Dermis blood vessel endothelial cell (primary cell): ENCODE measurements at places on chromosomes 1 and 21. TPM values are rescaled to one million over a fixed set of nuclear protein-coding genes. Genes with fewer than 3 reads are reported as not detected.

CA14 gene
- not detected in 2 replicates for total RNA-seq

SLAMF1 gene
- not detected in 2 replicates for total RNA-seq

CD55 gene
- 87.5 and 130 TPM in 2 replicates for total RNA-seq

CDKN2C gene
- 10.0 and 18.5 TPM in 2 replicates for total RNA-seq

RAP1GAP gene
- under 0.01 and 0.05 TPM in 2 replicates for total RNA-seq

MNDA gene
- not detected in 2 replicates for total RNA-seq

TEDDM1 gene
- not detected in 2 replicates for total RNA-seq

RAB7B gene
- total RNA-seq, result not detected in 2 replicates

SPRR1B gene
- total RNA-seq, result not detected in 2 replicates

GPATCH3 gene
- total RNA-seq, result 10.7 and 11.2 TPM in 2 replicates

CCDC181 gene
- not detected in 2 replicates for total RNA-seq

DNA sequence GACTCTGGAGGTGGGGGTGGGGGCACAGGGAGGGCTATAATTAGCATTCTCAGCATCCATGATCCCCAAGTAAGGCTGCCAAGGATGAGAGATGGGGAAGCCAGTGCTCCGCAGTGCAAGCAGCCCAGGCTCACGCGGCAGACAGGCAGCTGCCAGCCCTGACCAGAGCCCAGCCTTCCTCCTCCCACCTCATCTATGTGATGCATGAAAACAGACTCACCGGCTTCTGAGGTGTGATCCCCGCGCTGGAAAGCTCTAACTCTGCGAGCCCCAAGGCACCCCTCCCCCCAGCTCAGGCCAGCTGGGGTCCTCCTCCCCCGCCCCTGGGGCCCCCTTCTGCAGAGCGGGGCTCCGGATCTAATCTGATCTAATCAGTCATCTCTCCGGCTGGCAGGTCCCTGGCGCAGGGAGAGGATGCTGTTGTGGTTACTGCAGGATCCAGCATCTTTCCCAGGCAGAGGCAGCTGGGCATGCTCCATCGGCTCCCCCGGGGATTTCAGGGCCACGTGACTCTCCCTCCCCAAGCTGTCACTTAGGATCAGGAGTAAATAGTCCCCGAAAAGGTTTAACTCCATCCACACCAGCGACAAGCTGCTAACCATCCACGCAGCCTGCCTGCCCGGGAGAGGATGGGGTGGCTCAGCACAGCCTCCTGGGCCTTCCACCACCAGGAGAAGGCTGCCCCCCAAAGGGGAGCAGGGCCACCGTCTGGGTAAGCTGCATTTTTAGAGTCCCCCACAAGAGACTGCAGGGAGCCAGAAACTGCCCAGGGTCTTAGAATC, at the start of gene PLEKHA6:
PLEKHA6 (minus strand) TSS at position 456 of the 782 bp plus-strand sequence. CDS start 86,202 bp downstream, outside the sequence.
- DNase-seq, result peak; percentile 29

GRCh38 chr1:234768171-234768568, 158.2 kb upstream of the IRF2BP2 start:
- DNase-seq, result no peak

GRCh38 chr1:226482975-226483700, 65.4 kb upstream of the STUM start:
- DNase-seq, result no peak

DNA sequence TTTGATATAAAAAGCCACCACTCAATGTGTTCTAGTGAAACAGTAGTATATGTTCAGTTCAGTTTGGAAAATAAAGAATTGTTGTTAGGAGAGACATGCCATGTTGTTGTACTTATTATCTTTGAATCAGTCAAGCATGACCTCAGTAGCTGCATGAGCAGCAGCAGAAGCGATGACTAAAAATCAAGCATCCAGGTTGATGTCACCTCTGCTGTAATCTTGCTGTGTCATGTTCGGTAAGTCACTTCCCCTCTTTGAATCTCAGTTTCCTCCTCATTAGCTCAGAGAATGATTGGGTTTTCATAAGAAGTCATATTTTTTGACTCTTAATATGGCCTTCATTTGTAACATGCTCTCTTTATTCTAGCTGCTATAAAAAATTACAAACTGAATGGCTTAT, 428.4 kb upstream of the B3GALT2 start:
- DNase-seq, result peak; percentile 79

DNA sequence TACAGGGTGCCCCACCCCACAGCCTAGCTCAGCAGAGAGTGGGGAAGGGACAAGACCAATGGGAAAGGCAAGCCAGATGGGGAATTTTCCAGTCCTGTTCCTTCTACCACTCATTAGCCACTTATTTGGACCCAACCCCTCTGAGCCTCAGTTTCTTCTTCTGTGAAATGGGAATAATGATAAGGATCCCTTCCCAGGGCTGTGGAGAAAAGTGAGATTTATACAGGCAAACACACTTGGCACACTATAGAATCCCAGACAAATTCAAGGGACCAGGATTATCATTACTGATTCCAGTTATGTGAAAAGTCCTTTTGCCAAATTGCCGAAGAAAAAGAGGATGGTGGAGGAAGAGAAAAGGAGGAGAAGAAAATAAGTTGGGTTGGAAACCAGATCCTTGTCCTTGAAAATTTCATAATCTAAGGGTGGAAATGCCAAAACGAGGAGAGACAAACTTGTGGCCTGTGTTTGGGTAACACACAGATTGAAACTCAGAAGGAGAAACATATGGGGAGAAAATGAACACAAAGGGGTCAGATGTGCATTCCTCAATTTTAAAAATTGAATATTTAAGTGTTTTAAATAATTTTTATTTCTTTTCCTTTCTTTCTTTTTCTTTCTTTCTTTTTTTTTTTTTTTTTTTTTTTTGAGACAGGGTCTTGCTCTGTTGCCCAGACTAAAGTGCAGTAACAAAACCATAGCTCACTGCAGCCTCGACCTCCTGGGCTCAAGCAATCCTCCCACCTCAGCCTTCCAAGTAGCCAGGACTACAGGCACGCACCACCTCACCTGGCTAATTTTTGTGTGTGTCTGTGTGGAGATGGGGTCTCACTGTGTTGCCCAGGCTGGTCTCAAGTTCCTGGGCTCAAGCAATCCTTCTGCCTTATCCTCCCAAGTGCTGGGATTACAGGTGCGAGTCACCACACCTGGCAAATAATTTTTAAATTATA, 9.6 kb downstream of the CAPN2 start:
- DNase-seq, result no peak

DNA sequence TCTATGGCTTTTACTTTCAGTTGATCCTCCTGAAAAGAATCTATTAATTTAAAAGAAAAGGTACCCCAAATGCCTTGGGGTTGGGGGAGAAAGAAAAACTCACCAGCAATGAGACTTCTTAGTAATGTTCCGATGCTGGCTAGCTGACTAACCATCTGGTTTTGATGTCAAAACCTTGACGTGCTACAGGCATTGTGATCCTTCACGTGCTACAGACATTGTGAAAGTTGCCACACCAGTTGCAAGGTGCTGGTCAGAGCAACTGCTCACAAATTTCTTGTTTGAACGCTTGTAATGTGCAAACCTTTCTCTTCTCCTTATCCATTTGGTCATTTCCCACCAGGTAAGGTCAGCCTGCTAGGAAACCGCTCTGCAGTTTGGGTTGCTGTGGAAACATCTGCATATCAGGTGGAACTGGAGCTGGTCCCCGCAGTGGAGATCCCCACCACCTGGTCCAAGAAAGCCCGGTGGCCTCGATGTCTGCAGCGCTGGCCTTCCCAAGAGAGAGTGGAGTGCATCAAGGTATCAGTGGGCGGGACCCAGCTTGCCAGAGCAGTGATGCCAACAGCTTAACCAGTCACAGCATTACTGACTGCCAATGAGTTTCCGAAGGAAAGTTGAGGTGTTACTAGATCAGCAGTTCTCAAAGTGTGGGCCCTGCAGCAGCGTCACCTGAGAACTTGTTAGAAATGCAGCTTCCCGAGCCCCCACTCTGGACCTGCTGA, 16.1 kb downstream of the MAB21L3 start:
- no peak for DNase-seq

GRCh38 chr1:175794586-175794985, 51.2 kb upstream of the TNR start:
- no peak for DNase-seq

DNA sequence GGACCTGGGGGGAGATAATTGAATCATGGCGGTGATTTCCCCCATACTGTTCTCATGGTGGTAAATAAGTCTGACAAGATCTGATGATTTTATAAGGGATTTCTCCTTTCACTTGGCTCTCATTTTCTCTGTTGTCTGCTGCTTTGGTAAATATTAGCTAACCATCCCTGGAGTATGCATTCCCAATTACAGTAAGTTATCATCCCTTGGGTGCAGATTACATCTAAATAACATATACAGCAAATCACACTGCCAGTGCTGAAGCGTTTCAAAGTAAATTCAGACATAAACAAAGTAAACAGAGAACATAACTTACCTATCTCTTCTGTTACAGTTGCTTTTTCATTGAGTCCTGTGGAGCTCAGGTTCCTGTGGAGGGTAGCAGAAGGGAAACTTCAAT, 38.6 kb upstream of the IGSF3 start:
- no peak for DNase-seq

DNA sequence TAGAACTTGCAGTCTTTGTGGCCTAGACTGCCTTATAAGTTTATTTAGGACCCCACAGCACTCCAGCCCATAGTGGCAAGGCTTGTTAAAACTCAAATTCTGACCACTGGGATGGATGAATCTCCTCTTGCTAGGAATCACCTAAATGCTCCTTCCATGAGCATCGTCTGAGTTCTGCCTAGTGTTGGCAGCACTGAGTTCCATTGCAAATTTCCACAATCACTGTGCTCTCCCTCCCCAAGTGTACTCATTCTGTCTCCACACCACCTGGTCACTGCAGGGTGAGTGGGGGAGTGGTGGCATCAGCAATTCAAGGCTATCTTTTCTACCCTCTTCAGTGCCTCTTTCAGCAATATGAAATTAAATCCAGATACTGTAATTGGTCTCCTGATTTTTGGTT, 46.7 kb upstream of the PTBP2 start:
- no peak for DNase-seq

DNA sequence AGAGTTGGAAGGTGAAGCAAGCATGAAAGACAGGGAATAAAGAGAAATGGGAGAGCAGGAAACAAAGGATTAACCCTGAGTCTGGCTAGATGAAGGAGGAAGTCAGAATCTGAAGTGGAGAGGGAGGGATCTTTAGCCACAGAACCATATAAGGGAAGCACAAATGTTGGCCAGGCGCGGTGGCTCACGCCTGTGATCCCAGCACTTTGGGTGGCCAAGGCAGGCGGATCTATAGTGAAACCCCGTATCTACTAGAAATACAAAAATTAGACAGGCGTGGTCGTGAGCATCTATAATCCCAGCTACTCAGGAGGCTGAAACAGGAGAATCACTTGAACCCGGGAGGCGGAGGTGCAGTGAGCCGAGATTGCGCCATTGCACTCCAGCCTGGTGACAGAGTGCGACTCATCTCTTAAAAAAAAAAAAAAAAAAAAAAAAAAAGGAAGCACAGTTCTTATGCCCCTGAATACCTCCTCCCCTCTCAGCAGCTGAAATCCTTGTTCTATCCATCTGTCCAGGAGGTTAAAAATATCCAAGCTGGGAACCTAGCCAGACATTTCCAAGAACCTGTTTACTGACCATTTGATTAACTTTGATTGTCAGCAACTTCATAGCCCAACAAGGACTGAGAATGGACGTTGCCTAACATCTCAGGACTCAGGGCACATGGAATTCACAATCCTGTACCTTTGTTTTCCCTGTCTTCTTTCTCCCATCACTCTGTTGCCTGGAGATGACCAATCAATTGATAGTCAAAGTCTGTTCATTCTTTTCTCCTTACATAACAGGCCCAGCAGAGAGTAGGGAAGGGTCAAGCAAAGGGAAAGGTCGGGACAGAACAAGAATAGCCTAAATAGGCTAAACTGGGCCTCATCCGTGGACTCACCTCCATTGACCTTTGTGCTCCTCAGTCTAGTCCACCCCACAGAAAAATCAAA, 10.6 kb downstream of the TXNIP start:
- DNase-seq, result peak; percentile 40

GRCh38 chr21:18350216-18350615, 53.4 kb downstream of the TMPRSS15 start:
- no peak for DNase-seq

GRCh38 chr1:63157085-63157484, 165.3 kb upstream of the FOXD3 start:
- no peak for DNase-seq

- no peak for DNase-seq
Measured at GRCh38 chr1:187037973-187038553, 209.3 kb downstream of the PLA2G4A start.

DNA sequence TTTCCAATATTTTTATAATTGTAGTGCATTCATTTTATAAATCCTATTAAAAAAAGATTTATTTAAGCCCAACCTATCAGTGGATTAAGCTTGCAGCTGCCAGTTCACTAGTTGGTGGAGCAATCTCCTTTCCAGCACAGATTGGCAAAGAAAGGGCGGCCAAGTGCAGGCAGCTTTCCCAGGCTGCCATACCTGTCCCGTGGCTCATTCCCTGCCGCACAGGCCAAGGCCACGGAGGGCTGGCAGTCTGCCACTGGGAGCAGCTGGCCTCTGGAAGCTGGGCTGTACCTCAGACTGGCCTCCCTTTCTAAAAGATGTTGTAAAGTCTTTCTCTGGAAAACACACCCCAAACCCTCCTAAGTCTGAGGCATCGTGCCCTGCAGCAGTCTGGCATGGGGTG, 74.2 kb downstream of the SIM2 start:
- peak; percentile 52 for DNase-seq

DNA sequence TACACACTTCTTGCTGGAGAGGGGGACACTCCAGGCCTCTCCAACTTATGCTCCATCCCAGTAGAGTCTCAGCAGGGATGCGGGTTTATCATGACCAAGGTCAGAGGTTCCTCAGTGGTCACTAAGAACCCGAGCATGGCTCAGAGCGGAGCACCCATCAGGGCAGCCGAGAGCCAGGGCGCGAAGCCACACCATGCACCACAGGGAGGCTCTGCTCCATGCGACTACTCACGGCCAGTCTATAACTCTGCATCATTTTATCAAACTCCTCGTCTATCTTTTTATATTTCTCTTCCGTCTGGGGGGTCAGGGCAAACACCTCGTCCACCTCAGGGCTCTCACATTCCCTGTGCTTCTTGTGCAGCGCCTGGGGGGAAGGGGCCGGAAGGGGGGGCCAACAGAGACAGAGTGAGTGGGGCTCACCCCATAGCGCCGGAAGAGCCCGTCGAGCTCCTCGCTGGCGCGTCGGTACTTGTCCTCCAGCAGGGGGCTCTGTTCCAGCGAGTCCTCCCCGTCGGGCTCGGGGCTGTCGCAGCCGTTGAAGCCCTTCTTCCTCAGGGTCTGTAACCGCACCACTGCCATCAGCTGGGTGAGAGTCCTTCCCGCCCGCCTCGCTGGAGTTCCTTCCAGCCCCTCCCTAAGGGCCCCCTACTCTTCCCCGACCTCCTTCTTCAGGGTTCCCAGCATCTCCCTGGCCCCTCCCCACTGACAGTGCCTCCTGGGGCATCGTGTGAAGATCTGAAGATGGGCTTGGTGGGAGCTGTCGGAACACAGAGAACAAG, 20.0 kb downstream of the MEF2D start:
- DNase-seq, result peak; percentile 78

- no peak for DNase-seq
Measured at GRCh38 chr1:29412591-29412990, 176.3 kb downstream of the PTPRU start.
